ENCODE measurements at places on chromosomes 6 and 20. TPM values are rescaled to one million over a fixed set of nuclear protein-coding genes. Genes with fewer than 3 reads are reported as not detected.

Gene TMEM200A
- total RNA-seq: 0.10 TPM

Gene IL17F
- total RNA-seq: not detected

Gene PCMT1
- 118 TPM for total RNA-seq

Gene GCNT2
- 42.8 TPM for total RNA-seq

Gene HLA-DPA1
- total RNA-seq: 0.69 TPM

Gene GDAP1L1
- total RNA-seq: not detected

Gene SYTL3
- 1.4 TPM for total RNA-seq

Gene SLC25A27
- total RNA-seq: 0.77 TPM

Gene DHX16
- 44.5 TPM for total RNA-seq

Gene TCF21
- total RNA-seq: not detected

Gene ZBTB46
- total RNA-seq: 15.2 TPM

Gene APOBEC2
- total RNA-seq: not detected

Gene COL9A3
- 46.6 TPM for total RNA-seq

Gene LST1
- total RNA-seq: not detected

Gene BTN1A1
- total RNA-seq: 0.10 TPM

Gene NNAT
- total RNA-seq: not detected

Gene PPP1R16B
- 0.92 TPM for total RNA-seq

Gene MCCD1
- not detected for total RNA-seq

Gene EYS
- not detected for total RNA-seq

Gene SIRPB2
- not detected for total RNA-seq

Gene PI16
- not detected for total RNA-seq

Gene RNF39
- not detected for total RNA-seq

Gene GID8
- total RNA-seq: 37.3 TPM

Gene MYT1
- total RNA-seq: 0.41 TPM

Gene CRISP2
- not detected for total RNA-seq

Data from Panc1 (cell line).